ENCODE measurements at places on chromosomes 4 and X.
A peak's percentile ranks its signal among the peaks of the same experiment; 100 is the strongest.

DNA sequence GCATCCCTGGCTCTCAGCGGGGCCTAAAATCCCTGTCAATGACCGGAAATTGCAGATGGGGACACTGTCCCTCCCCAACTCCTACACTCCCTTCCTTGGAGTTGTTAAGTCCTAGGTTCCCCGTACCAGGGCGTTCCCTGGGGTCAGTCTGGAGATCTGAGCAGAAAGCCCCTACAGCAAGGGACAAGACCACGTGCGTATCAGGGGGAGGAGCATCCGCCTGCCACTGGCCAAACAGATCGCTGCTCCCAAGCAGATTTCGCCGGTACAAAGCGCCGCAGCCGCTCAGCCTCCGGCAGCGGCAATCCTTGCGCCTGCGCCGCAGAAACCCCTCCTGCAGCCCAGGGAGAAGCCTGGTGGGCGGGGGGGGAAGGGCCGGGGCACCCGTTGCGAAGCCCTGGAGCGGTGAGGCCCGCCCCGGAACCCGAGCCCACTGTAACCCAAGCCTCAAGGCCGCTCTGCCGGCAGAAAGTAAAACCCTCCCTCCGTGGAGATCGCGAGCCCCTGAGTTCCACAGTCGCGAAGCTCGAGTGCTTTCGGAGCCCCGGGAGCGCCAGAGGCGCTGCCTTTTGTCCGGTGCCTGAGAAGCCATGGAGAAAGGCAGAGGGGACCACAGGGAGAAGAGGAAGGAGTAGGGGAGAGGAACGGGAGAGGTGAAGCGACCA is 2.7 kb downstream of the CRMP1 start:
- DNase-seq, result no peak

- no peak for DNase-seq
Observed at GRCh38 chr4:189235599-189235998, 705.1 kb upstream of the FRG1 start.

GRCh38 chrX:28988246-28988645 is 401.0 kb downstream of the IL1RAPL1 start:
- no peak for DNase-seq

- no peak for DNase-seq
Observed at GRCh38 chrX:68533656-68534055, 34.8 kb downstream of the YIPF6 start.

- DNase-seq, result no peak
Observed at GRCh38 chrX:125810856-125811255, 355.2 kb downstream of the DCAF12L2 start.

DNA sequence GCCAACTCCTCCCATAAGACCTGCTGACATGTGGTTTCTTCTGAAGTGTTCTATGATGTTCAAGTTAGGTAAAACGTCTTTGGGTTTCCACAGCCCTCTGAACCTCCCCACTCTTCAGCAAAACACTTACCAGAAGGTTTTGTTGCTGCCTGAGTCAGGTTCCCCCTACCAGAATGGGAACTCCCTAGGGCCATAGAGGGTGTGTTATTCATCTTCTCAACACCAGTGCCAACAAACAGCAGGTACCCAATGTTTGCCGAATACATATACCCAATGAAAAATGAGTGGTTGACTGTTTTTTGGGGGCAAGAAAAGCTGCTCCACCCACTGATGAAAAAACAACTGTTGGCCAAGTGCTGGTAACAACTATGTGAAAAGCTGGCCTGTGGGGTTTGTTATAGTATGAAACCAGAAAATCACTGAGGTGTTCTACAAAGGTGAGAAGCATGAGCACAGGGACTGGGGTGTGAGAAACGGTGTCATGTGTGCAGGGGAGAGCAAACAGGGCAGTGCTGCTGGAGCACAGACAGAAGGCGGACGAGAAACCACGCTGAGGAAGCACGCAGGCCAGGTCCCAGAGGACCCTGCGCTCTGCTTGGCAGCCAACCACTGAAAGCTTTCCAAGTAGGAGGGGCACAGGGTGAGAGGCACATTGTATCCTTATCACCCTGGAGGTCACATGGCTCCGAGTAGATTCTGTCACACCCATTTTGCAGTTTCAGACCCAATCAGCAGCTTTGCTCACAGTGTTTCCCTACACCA is 28.8 kb downstream of the ATP8A1 start:
- DNase-seq, result no peak

- peak; percentile 19 for DNase-seq
Observed at GRCh38 chrX:17082831-17083230, 136.4 kb downstream of the REPS2 start.
